Activated T-cell treated with anti-CD3 and anti-CD28 coated beads for 24 hours (primary cell): ENCODE measurements at places on chromosomes 7 and 10.

DNA sequence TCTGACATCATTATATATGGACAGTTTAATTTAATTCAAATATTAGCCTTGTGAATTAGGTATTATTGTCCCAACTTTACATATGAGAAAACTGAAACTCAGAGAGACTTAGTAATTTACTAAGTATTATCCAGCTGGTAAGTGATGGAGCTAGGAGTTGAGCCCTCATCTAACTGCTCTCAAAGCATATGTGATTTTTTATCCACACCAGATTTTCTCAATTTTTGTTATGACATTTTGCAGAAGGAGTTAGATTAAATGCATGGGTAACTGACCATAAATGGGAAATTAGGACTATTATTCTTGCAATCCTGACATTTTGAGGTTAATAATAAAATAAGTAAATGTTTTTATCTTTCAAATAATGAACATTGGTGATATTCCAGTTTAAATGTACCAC, 778.3 kb upstream of the SORCS1 start:
- no peak for DNase-seq

DNA sequence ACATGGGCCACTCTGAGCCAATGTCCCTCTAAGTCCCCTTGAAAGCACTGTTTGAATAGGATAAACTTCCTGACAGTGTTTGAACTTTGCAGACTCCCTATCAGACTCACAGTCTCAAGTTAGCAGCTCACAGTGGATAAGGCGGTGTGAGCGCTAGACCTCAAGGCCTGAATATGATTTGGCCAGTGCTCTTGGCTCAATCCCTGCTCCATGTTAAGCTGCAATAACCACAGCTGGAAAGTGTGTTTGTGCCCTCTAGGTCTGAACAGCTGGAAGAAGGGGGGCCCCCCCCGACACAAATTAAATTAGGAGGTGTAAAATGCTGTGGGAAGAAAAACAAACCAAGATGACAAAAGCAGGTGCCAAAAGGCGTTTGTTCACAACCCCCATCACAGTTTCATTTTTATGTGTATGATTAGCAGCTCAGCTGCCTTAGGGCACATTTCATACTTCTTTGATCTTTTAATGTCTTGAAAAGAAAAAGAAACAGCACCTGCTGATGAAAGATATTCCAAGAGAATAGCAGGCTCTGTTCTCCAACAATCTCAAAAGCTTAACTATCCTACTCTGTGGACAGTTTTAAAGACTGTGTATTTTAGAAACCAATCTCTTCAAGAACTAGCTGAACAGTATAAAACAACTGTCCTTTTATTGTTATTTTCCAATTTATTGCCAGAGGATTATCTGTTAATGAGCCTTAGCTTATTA, 167.6 kb downstream of the SNX13 start:
- no peak for DNase-seq

- no peak for DNase-seq
Measured at GRCh38 chr10:8036506-8037198, 17.8 kb upstream of the GATA3 start.

DNA sequence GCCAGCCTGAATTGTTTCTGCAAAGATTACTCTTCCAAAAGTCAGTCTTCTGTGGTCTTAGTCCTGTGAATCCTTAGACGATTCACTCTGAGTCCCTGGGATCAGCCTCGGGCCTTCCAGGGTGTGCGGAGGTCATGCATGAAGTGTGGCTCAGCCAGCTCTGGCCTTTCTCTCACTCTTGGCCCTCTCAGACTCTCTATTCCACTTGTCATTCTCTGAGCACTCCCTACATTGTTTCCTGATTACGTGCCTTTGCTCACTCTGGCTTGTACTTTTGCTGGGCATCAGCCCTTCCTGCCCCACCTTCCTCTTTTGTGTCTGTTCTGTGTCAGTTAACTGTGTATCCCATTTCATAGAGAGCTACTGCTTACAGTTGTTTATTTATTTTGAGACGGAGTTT, 36.0 kb downstream of the CCNY start:
- no peak for DNase-seq

GRCh38 chr10:2745666-2746065, 321.7 kb upstream of the PFKP start:
- DNase-seq: no peak

- peak; percentile 97 for DNase-seq
Measured at GRCh38 chr7:135509839-135510591, at the start of gene CNOT4. TSS of gene CNOT4 (minus strand) at chr7:135510102. CDS start at chr7:135438331, 71,771 bp downstream.

- no peak for DNase-seq
Measured at GRCh38 chr10:129404091-129404490, 63.0 kb upstream of the MGMT start.
